ENCODE measurements at places on chromosomes 12 and 14.

DNA sequence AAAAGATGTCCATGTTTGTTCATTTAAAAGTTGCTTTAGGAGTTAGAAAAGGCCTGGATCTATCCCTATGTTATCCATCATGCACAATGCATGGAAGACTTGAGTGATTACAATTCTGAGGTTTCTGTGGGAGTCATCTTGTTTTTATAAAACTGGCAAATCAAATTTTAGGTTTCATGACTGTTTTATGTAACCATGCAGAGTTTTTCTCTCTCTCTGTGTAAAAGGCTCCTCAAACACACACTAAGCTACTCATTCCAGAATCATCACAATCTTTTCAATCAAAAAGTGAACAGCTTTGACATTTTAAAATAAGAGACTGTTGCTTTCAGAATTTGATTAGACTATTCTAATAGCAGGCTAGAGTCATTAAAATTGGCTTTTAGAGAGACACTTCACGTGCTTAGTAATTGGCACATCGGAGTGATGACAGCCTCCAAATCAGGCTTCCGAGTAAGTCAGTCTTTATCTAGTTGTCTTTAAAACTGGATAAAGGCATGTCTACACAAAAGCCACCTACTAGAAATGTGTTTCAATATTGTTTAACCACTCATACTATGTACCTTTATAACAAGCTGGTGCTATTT is 31.9 kb downstream of the PRICKLE1 start:
- no peak for DNase-seq

DNA sequence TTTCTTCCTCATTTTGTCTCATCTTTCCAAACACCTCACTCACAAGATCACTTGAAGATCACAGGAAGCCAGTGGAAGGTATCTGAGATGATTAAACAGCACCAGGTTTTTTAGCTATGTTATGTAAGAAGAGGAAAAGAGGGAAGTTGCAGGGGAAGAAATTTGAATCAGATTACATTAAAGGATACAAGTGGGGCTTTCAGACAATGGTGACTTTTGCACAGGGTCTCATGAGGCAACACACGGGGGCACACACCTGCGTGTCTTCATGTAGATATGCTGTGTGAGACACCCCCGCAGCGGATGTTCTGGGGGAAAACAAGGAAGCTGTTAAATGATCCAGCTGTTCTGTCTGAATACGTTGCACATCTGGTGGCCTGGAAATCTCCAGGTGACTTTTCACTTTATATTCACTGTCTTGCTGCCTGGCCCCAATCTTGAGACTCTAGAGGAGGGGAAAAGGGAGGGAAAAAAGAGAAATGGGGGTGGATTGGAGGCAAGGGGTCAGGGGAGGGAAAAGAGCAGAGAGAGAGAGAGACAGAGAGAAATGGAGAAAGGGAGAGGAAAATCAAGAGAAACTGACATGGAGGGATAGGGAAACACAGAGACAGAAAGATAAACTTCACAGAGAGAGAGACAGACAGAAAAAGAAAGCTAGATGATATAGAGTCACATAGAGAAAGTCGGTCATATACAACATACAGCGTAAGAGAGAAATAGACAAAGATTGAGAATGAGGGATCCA is 36.3 kb upstream of the PPP1CC start:
- no peak for DNase-seq

DNA sequence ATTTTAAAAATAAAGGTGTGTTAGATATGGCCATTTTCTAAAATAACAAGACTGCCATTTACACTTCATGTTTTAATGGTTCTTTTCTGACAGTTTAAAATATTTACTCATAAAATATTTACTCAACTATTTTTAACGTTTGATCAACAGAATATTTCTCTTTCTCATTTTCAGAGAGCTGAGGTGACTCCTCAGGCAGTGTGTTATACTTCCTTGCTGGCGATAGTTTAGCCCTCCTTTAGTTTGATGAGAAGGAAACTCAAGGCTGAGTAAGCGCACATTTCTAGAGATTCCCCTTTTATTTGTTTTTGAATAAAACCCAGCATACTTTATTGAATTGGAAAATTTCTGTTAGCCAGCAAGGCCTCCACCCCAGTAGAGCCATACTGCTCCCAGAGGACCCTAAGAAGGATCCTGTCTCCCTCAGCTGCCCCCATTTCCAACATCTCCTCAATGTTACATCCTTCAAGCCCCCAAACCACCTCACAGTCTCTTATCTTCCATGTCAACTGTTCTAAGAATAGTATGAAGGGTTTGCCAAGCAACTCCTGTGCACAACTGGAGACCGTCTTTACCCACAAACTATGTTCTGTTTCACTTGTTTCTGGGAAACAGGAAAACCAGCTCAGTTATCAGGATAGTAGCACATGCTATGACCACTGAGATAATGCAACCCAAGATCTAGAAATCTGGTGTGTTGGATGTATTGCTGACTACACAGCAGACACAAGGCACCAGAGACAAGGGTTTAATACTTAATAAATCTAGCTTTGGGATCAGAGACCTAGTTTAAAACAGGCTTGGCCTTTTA is 129.5 kb downstream of the STXBP6 start:
- DNase-seq = no peak

DNA sequence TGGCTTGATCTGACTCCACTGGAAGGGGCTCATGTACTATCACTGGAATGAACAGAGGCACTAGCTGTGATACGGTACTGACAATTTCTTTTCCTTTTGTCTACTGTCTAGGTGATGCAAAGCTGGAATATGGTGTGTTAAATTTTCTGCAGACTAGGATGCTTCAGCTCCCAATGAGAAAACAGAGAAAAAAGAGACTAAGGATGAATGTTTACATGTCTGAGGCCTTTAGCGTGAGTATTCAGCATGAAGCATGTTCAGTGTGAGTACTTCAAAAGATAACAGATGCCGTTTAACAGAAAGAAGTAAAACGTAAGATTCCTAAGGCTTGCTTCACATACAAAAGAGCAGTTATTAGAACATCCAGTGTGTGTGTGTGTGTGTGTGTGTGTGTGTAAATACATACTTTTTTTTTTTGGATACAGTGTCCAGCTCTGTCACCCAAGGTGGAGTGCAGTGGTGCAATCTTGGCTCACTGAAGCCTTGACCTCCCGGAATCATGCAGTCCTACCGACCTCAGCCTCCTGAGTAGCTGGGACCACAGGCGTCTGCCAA is 92.3 kb upstream of the FERMT2 start:
- DNase-seq = no peak

GRCh38 chr12:53660041-53660440 is 15.8 kb downstream of the ATP5MC2 start:
- no peak for DNase-seq

GRCh38 chr14:53193193-53193592 is 40.1 kb upstream of the DDHD1 start:
- no peak for DNase-seq

DNA sequence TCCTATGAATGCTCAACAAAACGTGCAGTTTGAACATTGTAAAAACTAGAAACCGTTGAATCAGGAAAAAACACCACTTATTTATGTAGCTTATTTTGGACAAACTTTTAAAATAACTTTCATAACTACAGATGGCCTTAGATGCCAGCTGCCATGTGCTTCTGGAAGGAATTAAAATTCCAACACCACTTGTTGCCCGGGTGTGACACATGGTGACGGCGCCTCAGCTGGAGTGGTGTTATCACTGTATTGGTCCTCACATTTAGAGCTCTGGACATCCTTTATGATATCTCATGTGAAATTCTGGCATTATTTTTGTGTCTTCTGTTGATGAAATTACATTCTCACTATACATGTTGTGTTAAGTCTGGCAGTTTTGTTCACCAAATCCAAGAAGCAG is 211.0 kb downstream of the IPO8 start:
- no peak for DNase-seq

DNA sequence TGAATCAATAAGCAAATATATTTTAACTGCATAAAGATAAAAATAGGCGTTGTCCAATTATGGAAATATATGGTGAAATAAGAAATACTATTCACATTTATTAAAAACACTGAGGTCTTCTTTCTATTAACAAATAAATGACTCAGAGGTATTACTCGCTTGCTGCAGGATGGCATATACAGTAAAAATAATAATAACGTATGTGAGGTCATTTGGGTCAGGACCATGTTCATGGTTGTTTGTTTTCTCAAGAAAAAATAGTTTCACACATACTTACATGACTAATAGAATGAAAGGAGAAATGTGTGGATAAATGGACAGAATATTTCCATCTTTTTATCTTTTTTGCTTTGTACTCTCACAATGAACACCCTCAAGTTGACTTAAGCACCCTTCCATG is 46.5 kb upstream of the RTL1 start:
- no peak for DNase-seq

GRCh38 chr12:12327802-12328201 is 22.2 kb downstream of the MANSC1 start:
- DNase-seq = no peak

DNA sequence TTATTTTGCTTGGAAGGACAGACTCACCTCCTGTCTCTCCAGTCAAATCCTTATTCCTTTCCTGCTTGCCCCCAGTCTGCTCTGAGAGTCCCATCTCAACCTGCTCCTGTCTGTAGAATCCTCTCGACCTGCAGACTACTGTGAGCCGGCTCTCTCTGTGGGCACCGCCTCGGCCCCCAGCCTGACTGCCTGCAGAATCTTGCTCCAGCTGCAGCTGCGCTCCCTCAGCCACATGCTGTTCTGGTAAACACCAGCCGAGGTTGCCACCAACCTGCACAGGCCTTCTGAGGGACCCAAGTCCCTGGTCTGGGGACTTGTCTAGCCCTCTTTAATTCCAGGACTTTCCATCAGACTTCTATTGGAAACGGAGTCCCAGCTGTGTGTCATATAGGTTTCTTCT is 44.8 kb upstream of the PRMT8 start:
- no peak for DNase-seq

DNA sequence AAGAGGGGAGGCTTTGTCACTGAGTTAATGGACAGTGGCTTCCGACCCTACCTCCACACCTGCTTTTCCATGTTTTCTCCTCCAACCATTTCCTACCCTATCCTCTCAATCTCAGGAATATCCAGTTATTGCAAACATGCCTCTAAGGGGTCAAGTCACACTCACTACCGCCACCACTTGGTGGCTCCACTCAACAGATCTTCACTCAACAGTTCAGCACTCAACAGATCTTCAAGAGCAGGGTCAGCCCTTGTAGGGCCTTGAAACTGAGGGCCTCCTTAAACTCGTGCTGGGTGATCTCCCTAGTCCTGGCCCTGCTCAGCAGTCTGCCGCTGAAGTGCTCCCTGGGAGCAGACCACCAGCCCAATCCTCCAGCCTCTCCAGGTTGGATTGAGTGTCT is 14.2 kb downstream of the ZNF641 start:
- DNase-seq = no peak

DNA sequence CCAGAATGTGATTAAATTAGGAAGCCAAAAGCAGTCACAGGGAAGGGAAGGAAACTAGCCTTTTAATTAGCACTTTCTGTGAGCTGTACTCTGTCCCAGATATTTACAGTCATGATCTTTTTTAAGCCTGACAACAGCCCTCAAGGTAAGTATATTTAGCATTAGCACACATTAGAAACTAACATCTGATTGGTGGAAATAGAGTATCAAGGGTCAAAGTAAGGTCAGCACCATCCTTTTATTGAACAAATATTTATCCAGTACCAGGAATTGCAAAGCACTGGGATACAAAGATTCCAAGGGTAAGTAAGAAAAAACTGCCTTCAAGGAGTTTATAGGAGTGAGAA is 28.2 kb downstream of the RPGRIP1 start:
- no peak for DNase-seq

- DNase-seq = no peak
Observed at GRCh38 chr14:104224131-104224505, 85.7 kb downstream of the KIF26A start.

DNA sequence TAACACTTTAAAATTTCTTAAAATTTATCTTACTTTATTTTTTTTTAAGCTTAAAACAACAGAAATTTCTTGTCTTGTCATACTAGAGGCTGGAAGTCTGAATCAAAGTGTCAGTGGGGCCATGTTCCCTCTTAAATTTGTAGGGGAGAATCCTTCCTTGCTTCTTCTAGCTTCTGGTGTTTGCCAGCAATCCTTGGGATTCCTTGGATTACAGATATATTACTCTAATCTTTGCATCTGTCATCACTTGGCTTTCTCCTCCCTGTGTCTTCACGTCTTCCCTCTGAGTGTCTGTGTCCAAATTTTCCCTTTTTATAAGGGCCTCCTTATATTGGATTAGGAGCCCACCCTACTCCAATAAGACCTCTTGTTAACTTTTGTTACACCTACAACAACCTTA is 135.6 kb upstream of the PTPRB start:
- no peak for DNase-seq

GRCh38 chr14:55715889-55716288 is 135.9 kb downstream of the KTN1 start:
- no peak for DNase-seq

DNA sequence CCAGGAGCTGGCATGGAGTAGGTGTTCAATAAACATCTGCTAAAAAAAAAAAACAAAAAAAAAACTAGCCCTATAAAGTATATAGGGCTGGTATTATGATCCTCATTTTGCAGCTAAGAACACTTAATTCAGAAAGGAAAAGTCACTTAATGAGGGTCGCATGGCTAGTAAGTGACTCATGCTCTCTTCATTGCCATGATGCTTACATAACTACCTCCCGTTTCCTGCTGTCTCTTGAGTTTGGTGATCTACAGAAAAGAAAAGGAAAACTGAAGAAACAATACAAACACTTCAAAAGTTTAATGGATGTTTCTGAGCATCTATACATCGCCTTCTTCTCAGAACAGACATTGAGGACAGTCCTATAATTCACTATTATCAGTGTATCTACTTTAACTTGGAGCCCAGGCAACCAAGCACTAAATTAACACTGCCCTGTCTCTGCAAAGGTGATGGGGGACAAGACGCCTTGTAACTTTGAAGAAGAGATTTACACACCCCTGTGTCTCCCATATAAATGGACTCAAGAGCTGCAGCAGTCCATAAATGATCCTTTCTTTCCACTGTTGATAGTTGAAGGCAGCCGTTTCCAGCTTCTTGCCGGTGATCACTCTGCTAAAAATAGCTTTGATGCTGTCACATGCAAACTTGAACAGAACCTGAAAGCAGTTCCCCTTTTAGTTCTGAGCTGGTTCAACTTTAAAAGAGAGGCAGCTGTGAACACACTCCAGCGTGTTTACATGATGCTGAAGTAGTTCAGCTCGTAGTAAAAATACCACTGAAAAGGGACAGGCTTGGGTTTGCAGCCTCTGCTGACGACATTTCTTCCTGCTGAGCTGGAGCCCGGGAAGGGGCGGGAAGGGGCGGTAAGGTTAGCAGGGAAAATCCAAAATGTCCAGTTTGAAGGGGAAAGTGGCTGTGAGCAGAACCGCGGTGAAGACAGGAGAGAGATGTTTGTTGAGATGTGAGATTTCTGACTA is 113.3 kb downstream of the FOXN3 start:
- DNase-seq = no peak

DNA sequence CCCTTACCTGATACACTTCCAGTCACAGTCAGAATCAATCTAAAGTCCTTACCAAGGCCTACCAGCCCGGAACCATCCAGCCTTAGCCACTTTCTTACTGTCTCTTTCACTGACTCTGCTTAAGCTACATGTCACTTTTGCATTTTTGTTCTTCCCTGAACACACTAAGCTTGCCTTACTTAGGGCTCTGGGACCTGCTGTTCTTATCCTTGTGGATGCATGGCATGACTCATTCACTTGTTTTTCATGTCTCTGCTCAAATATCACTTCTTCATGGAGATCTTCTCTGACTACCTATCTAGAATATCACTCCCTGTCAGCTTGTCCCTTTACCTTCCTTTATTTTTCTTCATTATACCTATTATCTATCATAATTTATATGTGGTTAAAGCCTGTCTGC is 65.6 kb upstream of the ZDHHC17 start:
- no peak for DNase-seq

GRCh38 chr12:51009056-51009440 is 17.1 kb downstream of the SLC11A2 start:
- DNase-seq = no peak

Measured in stimulated activated CD8-positive, alpha-beta memory T cell treated with anti-CD3 and anti-CD28 coated beads, Interleukin-15, amount 100 ng/mL, for 24 hours (primary cell).